Body of pancreas (tissue), 4 donors: ENCODE measurements at places on chromosomes 1 and 21. TPM values are rescaled to one million over a fixed set of nuclear protein-coding genes. Genes with fewer than 3 reads are reported as not detected.
A peak's percentile ranks its signal among the peaks of the same experiment; 100 is the strongest.

DNA sequence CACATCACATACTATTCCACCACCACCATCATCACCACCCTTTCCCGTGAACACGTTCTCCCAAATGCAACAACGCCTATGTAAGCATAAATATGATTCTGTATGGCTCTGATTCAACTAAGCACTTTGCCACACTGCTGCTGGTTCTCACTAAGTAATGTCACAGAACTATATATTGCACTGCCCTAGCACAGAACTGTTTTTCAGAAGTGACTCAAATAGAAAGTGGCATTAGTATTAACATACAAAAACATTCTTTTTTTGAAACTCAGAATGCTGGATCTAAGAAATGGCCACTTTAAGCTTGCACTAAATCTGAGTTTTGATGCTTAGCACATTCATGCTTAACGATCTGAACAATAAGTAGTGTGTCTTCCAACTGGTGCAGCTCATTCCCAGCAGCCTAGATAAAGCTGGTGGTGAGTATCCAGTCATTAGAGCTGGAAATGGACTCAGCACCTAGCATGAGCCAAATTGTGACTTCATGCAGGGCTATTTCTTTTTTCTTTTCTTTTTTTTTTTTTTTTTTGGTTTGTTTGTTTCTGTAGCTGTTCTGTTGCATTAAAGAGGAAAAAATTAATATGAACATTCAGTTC, 46.2 kb upstream of the ZC3H11B start:
- no peak overlapping the region for H3K4me3 ChIP-seq
- no peak overlapping the region for H3K27ac ChIP-seq
- H3K27me3 ChIP-seq, result no peaks in the 10 kb centered on the region
- DNase-seq, result no peak
- peaks cover 10% of the 10 kb centered on the region for H3K4me1 ChIP-seq

GRCh38 chr1:84759756-84760155, 69.5 kb upstream of the SSX2IP start:
- no peaks in the 10 kb centered on the region for H3K36me3 ChIP-seq
- H3K4me1 ChIP-seq, result peaks cover 16% of the 10 kb centered on the region
- no peak for DNase-seq
- H3K4me3 ChIP-seq, result no peak overlapping the region
- no peaks in the 10 kb centered on the region for H3K27me3 ChIP-seq

GRCh38 chr1:23217421-23218115, at the start of gene HTR1D:
HTR1D (minus strand) TSS chr1:23217502; CDS start chr1:23194219, 23,283 bp downstream.
- H3K27me3 ChIP-seq, result peaks cover 26% of the 10 kb centered on the region
- DNase-seq, result no peak
- H3K27ac ChIP-seq, result no peak within 1 kb of the TSS
- H3K4me3 ChIP-seq, result no peak within 1 kb of the TSS
- peaks cover 15% of the 10 kb centered on the region for H3K4me1 ChIP-seq

- H3K27ac ChIP-seq, result peak overlapping the region; percentile 87
- no peaks in the 10 kb centered on the region for H3K36me3 ChIP-seq
- DNase-seq, result peak; percentile 78
- peak overlapping the region; percentile 49 for H3K4me3 ChIP-seq
These were observed 801 bp downstream of the TRAF5 start for GRCh38 chr1:211327346-211327921.

- no peaks in the 10 kb centered on the region for H3K36me3 ChIP-seq
- DNase-seq, result peak; percentile 21
- H3K4me3 ChIP-seq, result no peak overlapping the region
- peak overlapping the region; percentile 46 for H3K27ac ChIP-seq
- H3K4me1 ChIP-seq, result peaks cover 51% of the 10 kb centered on the region
- H3K27me3 ChIP-seq, result no peaks in the 10 kb centered on the region
These were observed 215.9 kb downstream of the TOMM20 start for GRCh38 chr1:234912548-234913277.

DNA sequence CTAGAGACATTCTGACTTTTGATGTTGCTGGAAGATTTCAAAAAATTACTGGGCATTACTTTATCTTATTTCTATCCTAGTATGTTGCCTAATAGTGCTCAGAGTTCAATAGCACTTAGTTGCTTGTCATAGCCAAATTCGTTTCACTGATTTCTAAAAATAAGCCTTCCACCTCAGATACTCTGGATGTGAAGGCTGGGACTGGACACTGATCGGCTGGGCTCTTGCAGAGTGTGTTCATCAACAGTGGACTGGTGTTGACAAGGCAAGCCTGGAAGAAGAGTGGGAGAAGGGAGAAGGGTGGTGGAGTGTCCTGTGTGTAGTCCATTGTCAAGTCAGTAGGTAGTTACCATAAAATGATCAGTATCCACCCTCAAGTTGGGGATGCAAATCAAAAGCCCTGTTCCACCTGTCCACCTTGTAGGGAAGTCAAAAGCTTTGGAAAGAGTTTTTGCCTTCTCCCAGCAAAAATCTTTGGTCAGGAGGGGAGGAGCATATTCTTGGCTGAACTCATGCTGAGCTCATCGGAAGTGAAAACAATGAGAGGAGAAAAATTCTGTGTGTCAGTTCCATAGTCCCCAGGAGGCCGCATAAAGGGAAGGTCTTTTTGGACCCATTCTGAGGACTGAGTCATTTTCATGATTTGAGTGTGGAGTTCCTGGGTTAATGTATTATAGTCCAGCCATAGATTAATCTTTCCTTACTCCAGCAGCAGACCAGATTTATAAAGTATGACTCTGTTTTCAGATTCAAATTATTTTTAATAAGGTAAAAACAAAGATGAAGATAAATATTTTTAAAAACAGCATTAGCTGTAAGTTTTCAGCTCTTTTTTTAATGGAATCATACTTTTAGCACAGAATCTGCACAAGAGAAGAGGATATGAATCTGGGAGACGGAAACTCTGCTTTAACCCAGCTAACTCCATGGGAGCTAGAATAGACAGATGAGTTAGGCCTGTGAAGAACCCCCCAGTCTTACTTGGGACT, 99.5 kb upstream of the BMP8A start:
- peak; percentile 52 for DNase-seq
- H3K36me3 ChIP-seq, result no peaks in the 10 kb centered on the region
- no peak overlapping the region for H3K4me3 ChIP-seq
- peak overlapping the region; percentile 82 for H3K27ac ChIP-seq
- peaks cover 55% of the 10 kb centered on the region for H3K4me1 ChIP-seq

DNA sequence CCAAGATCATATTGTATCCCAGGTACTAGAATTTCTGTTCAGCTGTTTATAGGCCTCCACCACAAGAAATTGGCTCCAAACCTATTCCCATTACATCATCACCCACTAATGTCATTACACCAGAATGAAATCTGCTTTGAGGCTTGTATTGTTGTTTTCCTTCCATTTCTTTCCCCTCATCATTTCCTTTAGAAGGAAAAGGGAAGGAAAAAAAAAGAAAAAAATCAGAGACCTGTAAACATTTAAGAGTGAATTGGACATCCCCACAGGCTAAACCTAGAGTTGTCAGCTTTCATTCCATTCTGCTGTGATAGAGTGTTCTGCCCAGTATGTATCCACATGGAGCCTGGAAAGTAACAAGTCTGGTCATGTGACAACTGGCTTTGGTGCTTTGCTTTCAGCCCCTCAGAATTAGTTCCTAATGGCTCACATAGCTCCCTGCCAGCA, 44.6 kb downstream of the NFYC start:
- no peaks in the 10 kb centered on the region for H3K27me3 ChIP-seq
- peaks cover 19% of the 10 kb centered on the region for H3K4me1 ChIP-seq
- H3K27ac ChIP-seq, result no peak overlapping the region
- H3K36me3 ChIP-seq, result no peaks in the 10 kb centered on the region
- no peak for DNase-seq
- H3K4me3 ChIP-seq, result no peak overlapping the region

DNA sequence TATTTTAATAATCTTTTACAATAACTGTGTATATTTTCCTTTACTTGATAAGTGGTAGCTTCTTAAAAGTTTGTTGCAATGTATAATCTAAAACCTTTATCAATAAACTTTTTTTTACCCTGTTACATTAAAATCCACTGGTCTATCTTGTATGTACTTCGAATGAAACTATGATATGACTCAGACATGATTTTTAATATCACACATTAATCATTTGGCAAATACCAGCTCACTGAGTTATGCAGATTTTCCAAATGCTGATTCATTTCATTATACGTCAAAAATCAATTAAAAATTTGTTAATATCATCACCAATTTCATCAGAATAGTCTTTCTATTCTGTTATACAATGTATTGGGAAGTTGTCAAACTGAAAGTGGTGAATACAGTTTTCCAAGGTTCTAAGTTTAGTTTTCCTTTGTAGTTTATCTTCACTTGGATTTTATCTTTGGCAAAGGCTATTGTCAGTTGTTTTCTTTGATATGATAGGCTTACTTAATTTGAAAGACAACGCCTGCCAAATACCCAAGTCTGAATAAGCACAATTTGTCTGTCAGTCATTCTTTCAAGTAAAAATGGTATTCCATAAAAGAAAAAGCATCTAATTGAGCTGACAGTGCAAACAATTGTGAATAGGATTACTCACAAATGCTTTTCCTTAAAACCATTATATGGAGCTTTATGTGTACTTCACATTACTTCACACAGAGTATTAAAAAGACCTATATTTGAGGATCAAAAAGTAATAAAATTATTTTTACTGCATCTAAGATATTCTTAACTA, 127.0 kb downstream of the NME7 start:
- no peaks in the 10 kb centered on the region for H3K27me3 ChIP-seq
- peaks cover 12% of the 10 kb centered on the region for H3K4me1 ChIP-seq
- no peak overlapping the region for H3K4me3 ChIP-seq
- no peaks in the 10 kb centered on the region for H3K36me3 ChIP-seq

Gene TRIM67
- under 0.01 TPM for total RNA-seq

GRCh38 chr21:29601047-29601446, 302.3 kb downstream of the BACH1 start:
- DNase-seq, result no peak
- no peaks in the 10 kb centered on the region for H3K4me1 ChIP-seq
- H3K36me3 ChIP-seq, result no peaks in the 10 kb centered on the region
- H3K27me3 ChIP-seq, result no peaks in the 10 kb centered on the region
- no peak overlapping the region for H3K27ac ChIP-seq
- H3K4me3 ChIP-seq, result no peak overlapping the region

Gene TCHHL1
- total RNA-seq, result not detected

GRCh38 chr21:39014747-39015146, 168.5 kb downstream of the PSMG1 start:
- H3K36me3 ChIP-seq, result no peaks in the 10 kb centered on the region
- no peak overlapping the region for H3K4me3 ChIP-seq
- no peaks in the 10 kb centered on the region for H3K27me3 ChIP-seq
- no peak overlapping the region for H3K27ac ChIP-seq
- H3K4me1 ChIP-seq, result no peaks in the 10 kb centered on the region

Gene TBX15
- not detected for total RNA-seq

- H3K27me3 ChIP-seq, result no peaks in the 10 kb centered on the region
- peak; percentile 46 for DNase-seq
- peak overlapping the region; percentile 22 for H3K27ac ChIP-seq
- no peak overlapping the region for H3K4me3 ChIP-seq
These were observed 82.8 kb downstream of the DMRTB1 start for GRCh38 chr1:53541761-53542550.

DNA sequence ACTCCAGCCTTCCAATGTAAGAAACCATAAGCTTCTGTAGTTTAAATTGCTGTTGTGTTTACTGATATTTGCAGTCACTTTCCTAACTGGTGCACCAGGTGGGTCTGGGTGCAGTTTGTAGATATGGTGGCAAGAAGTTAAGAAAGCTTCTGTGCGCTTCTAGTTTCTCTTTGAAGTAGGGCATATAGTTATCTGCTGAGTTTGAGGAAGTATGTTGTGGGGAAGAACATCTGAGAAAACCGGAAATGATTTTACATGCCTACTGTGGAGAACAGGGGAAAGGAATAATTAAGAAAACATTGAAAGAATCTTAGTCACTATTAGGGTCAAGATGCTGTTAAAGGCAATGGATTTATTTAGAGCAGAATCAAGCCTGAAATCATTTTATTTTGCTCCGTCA, 14.9 kb upstream of the SLC44A5 start:
- H3K4me1 ChIP-seq, result no peaks in the 10 kb centered on the region
- H3K4me3 ChIP-seq, result no peak overlapping the region
- no peak overlapping the region for H3K27ac ChIP-seq
- no peaks in the 10 kb centered on the region for H3K36me3 ChIP-seq

DNA sequence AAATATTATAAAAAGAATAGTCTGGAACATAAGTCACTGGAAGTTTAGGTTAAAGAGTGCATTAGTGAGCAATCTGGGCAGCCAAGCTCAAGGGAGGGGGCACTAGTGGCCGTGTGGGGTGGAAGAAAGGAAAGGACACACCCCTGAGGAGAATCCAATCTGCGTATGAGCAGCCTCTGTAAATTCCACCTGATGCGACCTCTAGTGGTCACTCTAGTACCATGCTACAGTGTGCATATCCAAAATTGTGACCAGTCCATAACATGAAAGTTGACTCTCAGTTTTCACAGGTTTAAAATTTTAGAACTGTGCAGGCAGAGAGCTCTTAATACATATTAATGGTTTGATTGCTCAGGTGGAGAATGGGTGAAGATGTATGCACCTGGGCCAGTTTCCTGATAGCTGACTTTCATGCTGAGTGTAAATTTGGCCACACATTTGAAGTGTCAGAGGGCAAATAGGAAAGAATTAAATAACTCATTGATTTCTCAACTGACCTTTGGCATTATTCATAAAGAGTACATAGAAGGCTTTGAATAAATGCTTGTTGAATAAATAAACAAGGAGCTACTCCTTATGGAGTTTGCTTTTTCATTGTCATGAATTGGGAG, 105.9 kb upstream of the C21orf91 start:
- no peaks in the 10 kb centered on the region for H3K36me3 ChIP-seq
- H3K4me3 ChIP-seq, result no peak overlapping the region
- no peaks in the 10 kb centered on the region for H3K4me1 ChIP-seq
- no peaks in the 10 kb centered on the region for H3K27me3 ChIP-seq

DNA sequence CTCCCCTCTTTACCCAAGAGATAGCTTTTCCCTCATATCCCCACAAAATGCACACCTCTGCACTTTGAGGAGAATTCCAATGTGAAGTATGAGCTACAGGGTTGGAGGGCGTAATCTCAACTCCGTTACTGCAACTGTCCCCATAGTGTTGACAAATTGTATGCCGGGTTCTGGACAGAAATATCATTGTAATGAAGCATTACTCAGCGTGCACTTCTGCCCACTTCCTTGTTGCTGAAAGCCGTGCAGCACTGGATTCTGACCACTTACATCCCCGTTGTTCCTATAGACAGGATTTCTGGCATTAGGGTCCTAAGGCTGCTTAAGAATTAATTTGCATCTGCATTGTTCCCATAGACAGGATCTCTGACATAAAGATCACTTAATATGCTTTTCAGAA, 205.6 kb downstream of the RHOU start:
- H3K36me3 ChIP-seq, result no peaks in the 10 kb centered on the region
- DNase-seq, result no peak
- H3K27me3 ChIP-seq, result no peaks in the 10 kb centered on the region
- no peak overlapping the region for H3K4me3 ChIP-seq
- no peak overlapping the region for H3K27ac ChIP-seq
